ENCODE measurements at places on chromosomes 12 and 14. TPM values are rescaled to one million over a fixed set of nuclear protein-coding genes. Genes with fewer than 3 reads are reported as not detected.
A peak's percentile ranks its signal among the peaks of the same experiment; 100 is the strongest.

- no peak for DNase-seq
Measured at GRCh38 chr14:51784466-51784865, 75.9 kb upstream of the GNG2 start.

- no peak for DNase-seq
Measured at GRCh38 chr12:80406253-80406652, 37.8 kb upstream of the PTPRQ start.

The SLC16A7 gene
- polyA plus RNA-seq, result 9.5 TPM

DNA sequence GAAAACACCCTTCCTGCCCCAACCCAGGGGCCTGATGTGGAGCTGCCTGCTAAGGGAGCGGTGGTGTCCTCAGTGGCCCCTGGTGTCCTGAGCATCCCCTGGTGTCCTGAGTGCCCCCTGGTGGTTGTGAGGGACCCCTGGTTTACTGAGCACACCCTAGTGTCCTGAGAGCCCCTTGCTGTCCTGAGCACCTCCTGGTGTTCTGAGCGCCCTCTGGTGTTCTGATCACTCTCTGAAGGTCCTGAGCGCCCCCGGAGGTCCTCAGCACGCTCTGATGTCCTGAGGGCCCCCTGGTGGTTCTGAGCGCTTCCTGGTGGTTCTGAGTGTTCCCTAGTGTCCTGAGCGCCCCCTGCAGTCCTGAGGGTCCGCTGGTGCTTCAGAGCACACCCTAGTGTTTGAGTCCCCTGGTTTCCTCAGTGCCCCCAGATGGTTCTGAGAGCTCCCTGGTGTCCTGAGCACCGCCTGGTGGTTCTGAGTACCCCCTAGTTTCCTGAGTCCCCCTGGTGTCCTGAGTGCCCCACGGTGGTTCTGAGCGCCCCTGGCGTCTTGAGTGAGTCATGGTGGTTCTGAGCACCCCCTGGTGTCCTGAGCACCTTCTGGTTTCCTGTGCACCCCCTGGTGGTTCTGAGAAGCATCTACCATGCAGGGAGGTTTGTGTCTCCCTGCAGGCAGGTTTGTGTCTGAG is 1004.2 kb downstream of the TMEM121 start:
- DNase-seq, result no peak

The NAA30 gene
- 5.8 TPM for polyA plus RNA-seq

- no peak for DNase-seq
Measured at GRCh38 chr14:65850429-65851135, 438.1 kb downstream of the FUT8 start.

- DNase-seq, result no peak
Measured at GRCh38 chr12:99768758-99769157, 121.2 kb downstream of the GARIN6 start.

The RNU6-8 gene
- not detected for polyA plus RNA-seq

DNA sequence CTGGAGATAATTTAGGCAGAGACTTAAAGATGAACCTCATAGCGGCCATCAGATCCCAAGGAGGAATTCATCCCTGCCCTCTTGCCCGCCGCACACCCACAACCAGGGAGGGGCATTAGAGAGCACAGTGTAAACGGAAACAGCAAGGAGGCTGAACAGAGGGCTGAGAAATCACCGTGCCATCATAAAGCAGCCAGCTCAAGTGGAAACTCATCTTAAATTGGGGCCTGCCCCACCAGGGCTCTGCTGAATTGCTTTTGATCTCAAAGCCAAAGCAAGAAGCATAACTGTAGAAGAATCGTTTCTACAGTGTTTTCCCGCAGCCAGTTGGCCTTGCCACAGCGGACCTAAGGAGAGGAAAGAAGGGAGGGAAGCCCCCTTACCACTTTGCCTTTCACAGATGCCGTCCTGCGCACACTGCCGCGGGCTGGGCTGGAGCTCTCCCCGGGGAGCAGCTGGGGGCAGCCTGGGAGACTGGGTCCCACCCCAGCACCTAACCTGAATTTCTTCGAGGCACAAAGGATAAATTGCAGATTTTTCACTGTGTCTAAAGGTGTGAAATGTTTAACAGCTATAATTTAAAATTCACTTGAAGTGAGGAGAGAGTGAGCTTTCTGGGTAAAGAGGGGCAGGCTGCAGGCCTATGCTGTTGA is 51.8 kb upstream of the MMP17 start:
- DNase-seq, result no peak

DNA sequence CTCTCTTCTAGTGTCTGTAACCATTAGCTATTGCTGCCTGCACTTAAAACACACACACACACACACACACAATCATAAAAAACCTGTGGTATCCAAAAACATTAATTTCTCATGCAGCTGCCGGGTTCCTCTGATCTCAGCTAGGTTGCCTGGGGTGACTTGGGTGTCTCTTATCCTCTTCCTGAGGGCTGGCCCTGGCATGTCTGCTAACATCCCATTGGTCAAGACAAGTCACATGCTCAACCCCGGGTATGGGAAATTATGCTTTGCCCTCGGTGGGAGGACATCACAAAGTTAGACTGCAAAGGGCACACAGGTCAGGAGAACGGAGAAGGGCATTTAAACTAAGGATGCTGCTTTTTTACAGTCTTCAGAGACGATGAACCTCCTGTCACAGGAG is 55.7 kb downstream of the TRPV4 start:
- no peak for DNase-seq

DNA sequence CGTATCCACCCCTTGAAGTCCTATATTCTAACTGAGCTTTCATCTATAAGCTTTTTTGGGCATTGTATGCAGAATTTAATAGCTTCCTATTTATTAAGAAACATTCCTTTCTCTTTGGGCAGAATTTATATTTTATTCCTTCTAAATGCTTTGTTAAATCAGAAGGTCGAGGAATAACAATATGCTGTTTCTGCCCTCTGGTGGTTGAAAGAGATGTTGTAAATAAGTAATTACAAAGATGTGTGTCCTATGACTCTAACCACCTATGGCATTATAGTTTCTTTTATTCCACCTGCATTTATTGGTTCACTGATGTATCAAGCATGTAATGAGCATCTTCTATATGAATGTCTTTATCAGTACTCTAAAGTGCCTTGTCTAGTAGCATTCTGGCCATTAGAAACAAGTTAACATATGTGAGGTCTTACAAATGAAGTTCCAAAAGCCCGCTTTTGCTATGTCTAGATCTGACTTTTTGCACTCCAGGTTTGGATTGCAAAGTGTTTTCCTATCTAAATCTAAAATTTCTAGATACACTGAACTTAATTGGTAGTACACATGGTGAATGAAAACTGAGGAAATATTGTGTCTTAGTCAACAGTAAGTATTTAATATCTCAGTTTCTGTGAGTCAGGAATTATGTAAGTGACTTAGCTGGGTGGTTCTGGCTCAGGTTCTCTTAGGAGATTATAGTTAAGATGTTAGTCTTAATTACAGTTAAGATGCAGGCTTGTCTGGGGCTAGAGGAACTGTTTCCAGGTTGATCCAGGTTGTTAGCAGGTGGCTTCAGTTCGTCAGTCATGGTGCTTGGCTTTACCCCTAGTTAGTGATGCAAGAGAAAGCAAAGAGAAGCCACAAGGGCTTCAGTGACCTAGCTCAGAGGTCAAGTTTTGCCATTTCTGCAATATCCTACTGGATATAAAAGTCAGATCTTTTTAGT is 57.5 kb downstream of the PLEKHA5 start:
- no peak for DNase-seq

GRCh38 chr12:132428936-132429601 is 60.9 kb upstream of the FBRSL1 start:
- DNase-seq, result no peak

DNA sequence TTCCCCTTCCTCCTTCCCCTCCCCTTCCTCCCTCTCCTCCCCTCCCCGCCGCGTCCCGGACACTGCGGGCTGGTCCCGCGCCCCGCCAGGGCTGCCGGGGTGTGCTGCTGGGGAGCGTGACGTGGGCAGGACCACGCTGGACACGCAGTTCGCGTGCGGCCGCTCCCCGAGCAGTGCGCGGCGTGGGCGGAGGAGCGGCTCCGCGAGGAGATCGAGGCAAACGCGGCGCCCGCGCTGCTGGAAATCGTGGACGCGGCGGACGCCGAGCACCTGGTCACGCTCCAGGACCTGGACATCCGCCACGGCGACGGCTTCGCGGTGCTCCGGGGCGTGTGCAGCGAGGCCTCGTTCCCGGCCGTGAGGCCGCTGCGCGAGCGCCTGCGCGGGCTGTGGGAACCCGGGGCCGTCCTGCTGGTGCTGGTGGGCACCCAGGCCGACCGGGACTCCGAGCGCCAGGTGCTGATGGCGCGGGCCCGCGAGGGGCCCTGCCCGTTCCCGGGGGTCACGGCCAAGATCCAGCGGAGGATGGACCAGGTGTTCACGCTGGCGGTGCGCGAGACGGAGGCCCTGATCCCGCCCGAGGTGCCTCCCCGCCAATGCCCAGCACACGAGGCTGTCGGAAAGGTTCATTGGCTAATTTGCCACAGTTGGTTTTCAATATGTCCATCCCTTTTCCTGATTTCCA is 84.3 kb downstream of the TNFAIP2 start:
- DNase-seq, result no peak

The MYH7 gene
- polyA plus RNA-seq, result 0.03 TPM

- no peak for DNase-seq
Measured at GRCh38 chr12:65306366-65307168, 28.1 kb downstream of the MSRB3 start.

The NAP1L1 gene
- polyA plus RNA-seq, result 46.6 TPM

DNA sequence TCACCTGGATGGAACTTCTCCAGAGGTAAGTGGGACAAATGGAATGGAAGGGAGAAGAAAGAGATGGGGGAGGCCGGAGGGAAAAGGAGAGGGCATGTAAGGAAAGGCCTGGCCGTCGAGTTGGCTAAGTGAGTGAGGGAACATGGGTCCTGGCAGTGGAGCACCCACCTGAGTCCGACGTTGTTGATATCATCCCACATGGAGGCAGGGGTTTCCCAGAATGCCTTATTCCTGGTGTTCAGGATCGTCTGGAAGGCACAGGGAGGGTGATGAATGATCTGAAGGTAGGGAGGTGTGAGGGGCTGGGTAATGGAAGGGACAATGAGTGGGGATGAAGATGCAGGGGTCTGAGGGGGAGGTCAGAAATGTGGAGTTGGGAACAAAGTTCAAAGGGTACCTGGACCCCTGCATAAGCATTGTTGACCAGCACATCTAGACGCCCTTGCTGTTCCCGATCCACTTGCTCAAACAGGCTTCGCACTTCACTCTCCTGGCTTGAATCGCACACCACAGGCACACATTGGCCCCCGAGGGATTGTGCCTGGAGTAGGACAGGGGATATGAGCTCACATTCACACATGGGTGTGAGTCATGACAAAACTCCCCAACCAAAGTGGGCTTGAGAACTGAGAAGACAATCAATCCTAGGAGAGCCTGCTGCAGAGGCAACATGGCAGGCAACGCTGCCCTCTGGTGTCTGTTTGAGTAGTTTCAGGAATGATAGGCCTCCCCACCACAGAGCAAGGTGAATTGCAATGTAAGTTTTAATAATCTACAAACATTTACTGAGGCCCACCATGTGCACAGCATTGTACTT is 3.0 kb downstream of the DHRS1 start:
- peak; percentile 58 for DNase-seq

DNA sequence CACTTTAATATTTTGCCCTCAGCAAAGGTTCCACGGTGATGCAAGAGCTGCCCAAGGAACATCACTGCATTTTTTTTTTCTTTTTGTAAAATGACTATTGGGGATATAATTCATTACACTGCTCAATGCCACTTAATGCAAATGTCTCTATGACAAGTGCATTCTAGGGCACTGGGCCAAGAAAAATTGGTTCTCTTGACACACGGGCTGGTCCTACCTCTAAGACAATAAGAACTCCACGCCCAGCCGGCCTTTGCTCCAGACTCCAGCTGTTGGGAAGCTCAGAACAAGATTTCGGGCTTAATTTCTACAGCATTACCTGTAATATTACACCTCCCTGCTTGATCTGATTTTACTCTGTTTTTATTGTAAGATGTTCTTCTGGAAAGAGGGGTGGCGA is 48.8 kb upstream of the VRK1 start:
- DNase-seq, result no peak

Measured in liver (tissue), 10 donors.